MM.1S (cell line): ENCODE measurements at places on chromosomes 13 and 19.

DNA sequence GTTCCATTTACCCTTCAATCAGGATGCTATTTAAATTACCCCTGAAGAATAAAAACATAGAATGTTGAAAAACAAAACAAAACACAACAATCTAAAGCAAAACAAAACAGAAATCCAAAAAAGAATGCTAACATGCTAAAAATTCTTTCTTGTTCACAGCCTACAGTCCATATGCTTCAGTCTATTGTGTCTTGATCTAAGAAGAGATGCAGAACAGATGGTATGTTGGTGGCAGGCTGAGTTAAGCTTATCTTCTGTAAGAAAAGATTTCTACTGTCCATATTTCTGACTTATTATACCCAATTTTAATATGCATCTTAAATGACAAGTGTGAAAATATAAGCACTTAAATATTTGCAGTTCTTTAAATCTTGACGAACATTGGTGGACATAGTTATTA, 356.1 kb upstream of the SLITRK1 start:
- no peaks in the 10 kb centered on the region for H3K27me3 ChIP-seq
- H3K4me1 ChIP-seq: no peaks in the 10 kb centered on the region
- no peak overlapping the region for H3K4me3 ChIP-seq
- DNase-seq: no peak

- no peaks in the 10 kb centered on the region for H3K4me1 ChIP-seq
- H3K4me3 ChIP-seq: no peak overlapping the region
- H3K36me3 ChIP-seq: no peaks in the 10 kb centered on the region
- DNase-seq: no peak
- H3K27ac ChIP-seq: no peak overlapping the region
Observed at GRCh38 chr13:105634059-105634458, 901.4 kb downstream of the EFNB2 start.

- H3K27ac ChIP-seq: no peak overlapping the region
- no peaks in the 10 kb centered on the region for H3K36me3 ChIP-seq
- no peaks in the 10 kb centered on the region for H3K4me1 ChIP-seq
- H3K27me3 ChIP-seq: peaks cover 93% of the 10 kb centered on the region
Observed at GRCh38 chr19:48685583-48685982, 10.2 kb upstream of the FUT2 start.

DNA sequence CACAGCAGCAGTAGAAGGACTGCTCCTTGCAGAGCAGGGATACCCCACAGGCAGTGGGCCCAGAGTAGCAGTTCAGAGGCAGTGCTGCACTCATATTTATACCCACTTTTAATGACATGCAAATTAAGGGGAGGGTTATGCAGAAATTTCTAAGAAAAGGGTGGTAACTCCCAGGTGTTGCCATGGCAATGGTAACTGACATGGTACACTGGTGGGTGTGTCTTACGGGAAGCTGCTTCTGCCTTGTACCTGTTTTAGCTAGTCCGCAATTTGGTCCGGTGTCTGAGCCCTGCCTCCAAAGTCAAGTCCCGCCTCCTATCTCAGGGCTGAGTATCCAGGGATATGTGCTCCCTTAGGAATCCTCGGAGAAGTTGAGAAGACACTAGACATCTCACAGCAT, 79.2 kb upstream of the UQCRFS1 start:
- peaks cover 6% of the 10 kb centered on the region for H3K27me3 ChIP-seq
- no peak for DNase-seq
- H3K4me1 ChIP-seq: no peaks in the 10 kb centered on the region
- H3K27ac ChIP-seq: no peak overlapping the region
- no peak overlapping the region for H3K4me3 ChIP-seq

GRCh38 chr13:46783504-46783903, 13.5 kb downstream of the ESD start:
- H3K27ac ChIP-seq: no peak overlapping the region
- H3K27me3 ChIP-seq: no peaks in the 10 kb centered on the region
- H3K36me3 ChIP-seq: no peaks in the 10 kb centered on the region
- no peak for DNase-seq
- H3K4me1 ChIP-seq: no peaks in the 10 kb centered on the region

DNA sequence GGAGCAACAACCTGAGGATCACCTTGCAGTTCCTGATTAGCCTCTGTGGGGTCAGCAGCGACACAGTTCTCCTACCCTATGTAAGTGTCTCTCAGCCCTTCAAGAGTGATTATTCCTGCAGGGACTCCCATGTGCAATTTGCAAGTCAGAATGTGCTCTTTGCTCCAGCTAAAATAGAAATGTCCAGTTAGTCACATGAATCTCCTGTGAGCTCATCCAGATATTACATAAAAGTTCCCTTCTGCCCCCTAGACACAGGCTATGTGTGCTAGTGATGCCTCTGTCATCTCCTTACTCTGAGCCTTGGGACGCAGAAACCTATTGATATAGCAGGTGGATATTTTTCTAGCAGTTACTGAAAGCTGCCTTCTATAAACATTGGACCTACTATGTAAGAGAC, 105.5 kb downstream of the ZAR1L start:
- H3K27me3 ChIP-seq: no peaks in the 10 kb centered on the region
- DNase-seq: no peak
- H3K36me3 ChIP-seq: no peaks in the 10 kb centered on the region
- H3K27ac ChIP-seq: no peak overlapping the region
- H3K4me1 ChIP-seq: no peaks in the 10 kb centered on the region
- H3K4me3 ChIP-seq: no peak overlapping the region

DNA sequence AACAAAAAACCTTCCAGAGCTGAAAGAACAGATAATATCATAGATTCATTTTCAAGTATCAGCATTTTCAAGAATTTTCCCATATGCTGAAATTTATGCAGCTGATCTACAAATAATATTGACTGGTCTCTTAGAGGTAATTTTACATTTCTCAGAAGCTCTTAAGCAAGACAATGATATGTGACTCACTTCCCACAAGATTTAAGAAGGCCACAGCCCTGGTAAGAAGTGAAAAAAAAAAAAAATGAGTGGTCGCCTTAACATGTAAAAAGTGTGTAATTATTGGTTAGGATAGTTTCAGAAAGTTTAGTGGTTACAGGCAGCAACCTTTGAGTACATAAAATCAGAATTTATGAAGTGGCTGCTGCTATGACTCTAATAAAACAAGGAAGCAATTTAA, 54.5 kb downstream of the NUFIP1 start:
- H3K4me1 ChIP-seq: no peaks in the 10 kb centered on the region
- H3K4me3 ChIP-seq: no peak overlapping the region
- no peak for DNase-seq
- H3K27ac ChIP-seq: no peak overlapping the region
- no peaks in the 10 kb centered on the region for H3K27me3 ChIP-seq
- no peaks in the 10 kb centered on the region for H3K36me3 ChIP-seq

GRCh38 chr13:44388427-44389059, 14.9 kb downstream of the SERP2 start:
- DNase-seq: no peak
- no peaks in the 10 kb centered on the region for H3K27me3 ChIP-seq
- H3K4me1 ChIP-seq: no peaks in the 10 kb centered on the region
- no peak overlapping the region for H3K27ac ChIP-seq
- H3K4me3 ChIP-seq: no peak overlapping the region

DNA sequence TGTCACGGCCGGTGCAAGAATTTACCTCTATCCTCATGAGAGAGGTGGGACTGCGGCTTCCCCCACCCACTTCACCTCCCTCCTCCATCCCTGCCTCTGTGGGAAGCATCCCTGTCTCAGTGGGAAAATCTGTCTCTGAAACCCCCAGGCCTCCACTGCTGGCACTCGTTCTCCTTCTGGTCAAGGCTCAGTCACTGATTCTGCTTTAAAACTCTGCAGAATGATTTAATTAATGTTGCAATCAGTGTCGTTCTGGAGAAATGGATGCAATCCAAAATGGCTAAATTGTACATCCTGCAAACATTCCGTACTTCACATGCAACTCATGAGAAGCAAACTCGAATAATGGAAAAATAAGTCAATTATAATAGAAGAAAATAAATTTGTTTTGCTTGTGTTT, 5.6 kb downstream of the RASL11A start:
- H3K36me3 ChIP-seq: no peaks in the 10 kb centered on the region
- H3K27ac ChIP-seq: no peak overlapping the region
- H3K27me3 ChIP-seq: no peaks in the 10 kb centered on the region
- no peaks in the 10 kb centered on the region for H3K4me1 ChIP-seq
- no peak for DNase-seq
- no peak overlapping the region for H3K4me3 ChIP-seq

GRCh38 chr13:94305463-94305862, 174.0 kb downstream of the DCT start:
- H3K27ac ChIP-seq: no peak overlapping the region
- no peaks in the 10 kb centered on the region for H3K36me3 ChIP-seq
- DNase-seq: no peak

- no peak overlapping the region for H3K4me3 ChIP-seq
- no peaks in the 10 kb centered on the region for H3K4me1 ChIP-seq
- no peak for DNase-seq
- no peaks in the 10 kb centered on the region for H3K36me3 ChIP-seq
- H3K27ac ChIP-seq: no peak overlapping the region
- H3K27me3 ChIP-seq: no peaks in the 10 kb centered on the region
Observed at GRCh38 chr13:33172400-33172799, 113.2 kb downstream of the STARD13 start.

- H3K36me3 ChIP-seq: no peaks in the 10 kb centered on the region
- H3K4me1 ChIP-seq: no peaks in the 10 kb centered on the region
- no peaks in the 10 kb centered on the region for H3K27me3 ChIP-seq
- no peak overlapping the region for H3K4me3 ChIP-seq
- no peak for DNase-seq
- no peak overlapping the region for H3K27ac ChIP-seq
Observed at GRCh38 chr13:101552786-101553185, 100.3 kb downstream of the ITGBL1 start.

- H3K4me3 ChIP-seq: no peak overlapping the region
- no peaks in the 10 kb centered on the region for H3K4me1 ChIP-seq
- H3K27ac ChIP-seq: no peak overlapping the region
- H3K36me3 ChIP-seq: no peaks in the 10 kb centered on the region
- no peaks in the 10 kb centered on the region for H3K27me3 ChIP-seq
Observed at GRCh38 chr13:27977476-27978300, 8.6 kb upstream of the CDX2 start.

DNA sequence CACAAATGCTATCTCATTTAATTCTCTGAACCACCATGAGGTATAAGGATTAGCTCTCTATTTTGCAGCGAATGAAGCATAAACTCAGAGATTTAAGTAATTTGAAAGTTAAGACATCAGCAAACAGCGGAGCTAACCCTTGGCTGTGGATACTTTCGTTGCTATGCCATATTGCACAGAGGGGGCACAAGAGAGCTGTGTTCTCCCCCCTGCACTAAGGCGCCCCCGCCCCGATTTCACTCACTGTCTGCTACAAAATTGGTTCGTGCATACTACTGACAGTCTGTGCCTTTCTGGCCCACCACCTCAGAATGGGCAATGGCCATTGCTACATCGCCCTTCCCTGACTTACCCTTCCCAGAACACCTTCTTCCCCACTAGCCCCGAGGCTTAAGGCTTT, 105.7 kb upstream of the OBI1 start:
- no peak for DNase-seq
- H3K36me3 ChIP-seq: no peaks in the 10 kb centered on the region
- H3K4me1 ChIP-seq: no peaks in the 10 kb centered on the region
- H3K4me3 ChIP-seq: no peak overlapping the region
- no peak overlapping the region for H3K27ac ChIP-seq
- no peaks in the 10 kb centered on the region for H3K27me3 ChIP-seq

DNA sequence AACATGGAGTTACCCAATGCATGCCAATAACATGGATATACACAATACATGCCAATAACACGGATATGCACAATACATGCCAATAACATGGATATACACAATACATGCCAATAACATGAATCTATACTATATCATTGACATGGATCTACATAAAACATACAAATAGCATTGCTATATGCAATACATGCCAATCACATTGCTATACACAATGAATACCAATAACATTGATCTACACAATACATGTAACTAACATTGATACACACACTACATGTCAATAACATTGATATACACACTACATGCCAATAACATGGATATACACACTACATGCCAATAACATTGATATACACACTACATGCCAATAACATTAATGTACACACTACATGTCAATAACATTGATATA, 932 bp upstream of the PIP5K1C start:
- DNase-seq: no peak
- H3K4me1 ChIP-seq: 0 out of 2 replicates have a peak, but pooled peaks cover 4% of the 10 kb centered on the region
- no peak overlapping the region for H3K4me3 ChIP-seq
- H3K27me3 ChIP-seq: peaks cover 7% of the 10 kb centered on the region

DNA sequence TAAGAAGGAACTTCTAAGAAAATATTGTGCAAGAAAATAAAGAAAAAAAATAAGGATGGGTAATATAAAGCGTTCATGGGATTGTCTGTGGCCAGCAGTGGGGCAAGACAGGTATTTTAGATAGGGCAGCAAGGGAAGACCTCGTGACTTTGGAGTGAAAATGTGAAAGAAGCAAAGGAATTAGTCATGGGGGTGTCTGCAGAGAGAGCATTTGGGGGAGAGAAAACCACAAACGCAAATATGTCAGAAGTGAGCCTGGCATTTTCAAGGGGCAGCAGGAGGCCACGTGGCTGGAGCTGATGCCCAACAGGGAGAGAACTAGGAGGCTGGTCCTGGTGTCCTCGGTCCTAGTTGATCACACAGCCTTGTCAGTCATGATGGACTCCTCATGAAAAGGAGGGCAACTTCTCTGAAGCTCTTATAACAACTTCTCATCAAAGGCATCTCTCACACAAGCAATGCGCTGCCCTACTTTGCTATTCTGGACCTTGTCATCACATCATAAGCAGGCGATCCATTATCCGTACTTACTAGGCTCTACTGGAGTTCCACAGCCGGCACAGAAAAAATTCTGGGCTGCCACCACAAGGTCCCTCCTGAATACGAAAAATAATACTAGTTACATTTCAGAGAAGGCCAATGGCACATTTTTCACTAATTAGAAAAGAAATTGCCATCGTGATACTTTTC, 31.0 kb downstream of the RUBCNL start:
- H3K36me3 ChIP-seq: no peaks in the 10 kb centered on the region
- H3K4me1 ChIP-seq: no peaks in the 10 kb centered on the region
- no peak overlapping the region for H3K27ac ChIP-seq
- H3K4me3 ChIP-seq: no peak overlapping the region
- no peaks in the 10 kb centered on the region for H3K27me3 ChIP-seq

GRCh38 chr19:58279042-58279924, 528 bp downstream of the ZNF8 start:
- no peaks in the 10 kb centered on the region for H3K36me3 ChIP-seq
- H3K27me3 ChIP-seq: no peaks in the 10 kb centered on the region
- H3K4me1 ChIP-seq: no peaks in the 10 kb centered on the region
- peak overlapping the region; percentile 86 for H3K4me3 ChIP-seq
